Foreskin fibroblast (primary cell): ENCODE measurements at places on chromosomes 1 and 21.

DNA sequence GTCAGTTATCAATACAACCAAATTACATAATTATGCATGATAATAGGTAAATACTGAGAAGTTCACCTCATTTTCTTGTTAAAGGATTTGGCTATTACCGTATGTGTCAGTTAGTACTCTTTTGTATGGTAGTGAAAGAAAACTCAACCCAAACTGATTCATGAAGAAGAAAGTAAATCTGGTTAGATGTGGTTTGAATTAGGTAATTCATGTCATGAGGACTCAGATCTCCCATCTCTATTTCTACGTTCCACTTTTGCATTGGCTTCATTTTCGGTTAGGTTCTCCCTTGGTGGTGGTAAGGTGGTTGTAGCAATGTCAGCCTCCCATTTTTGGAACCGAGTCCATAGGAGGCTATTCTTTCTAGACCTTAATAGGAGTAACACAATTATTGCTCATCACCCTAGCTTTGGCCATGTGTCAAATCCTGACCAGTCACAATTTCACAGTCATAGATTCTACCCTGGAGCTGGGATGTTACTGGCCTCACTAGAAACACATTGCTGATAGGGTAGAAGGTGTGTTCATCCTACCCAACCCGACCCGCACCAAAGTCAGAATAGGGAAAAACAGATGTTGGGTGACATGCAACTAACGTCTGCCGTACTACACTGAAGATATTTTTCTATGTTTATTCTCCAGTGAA is 97.6 kb downstream of the OSBPL9 start:
- no peak for DNase-seq

DNA sequence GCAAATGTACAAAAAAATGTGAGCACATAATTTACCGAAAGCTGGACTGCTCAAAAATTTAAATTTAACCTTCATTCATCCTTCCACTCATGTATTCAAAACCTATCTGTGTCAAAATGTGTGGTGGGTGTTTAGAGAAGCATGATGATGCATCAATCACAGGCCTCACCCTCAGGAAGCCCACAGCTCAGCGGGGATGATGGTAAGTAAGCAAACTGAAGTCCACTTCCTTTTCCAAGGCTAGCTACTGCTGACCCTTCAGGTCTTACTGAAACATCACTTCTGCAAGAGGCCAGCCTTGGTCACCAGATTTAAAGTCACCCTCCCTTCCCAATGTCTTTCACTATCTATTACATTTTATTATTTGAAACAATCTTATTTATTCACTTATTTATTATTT is 254.5 kb downstream of the DNM3 start:
- no peak for DNase-seq

- no peak for DNase-seq
These were observed 31.1 kb downstream of the KLHDC7A start for GRCh38 chr1:18511874-18512150.

- DNase-seq: no peak
These were observed 432.2 kb downstream of the PCP4 start for GRCh38 chr21:40299451-40299850.

- no peak for DNase-seq
These were observed 68.9 kb downstream of the SNRPE start for GRCh38 chr1:203930342-203930741.

- DNase-seq: no peak
These were observed 75.4 kb upstream of the TTC34 start for GRCh38 chr1:2876846-2877245.

GRCh38 chr1:7120863-7121621 is 335.8 kb downstream of the CAMTA1 start:
- no peak for DNase-seq

DNA sequence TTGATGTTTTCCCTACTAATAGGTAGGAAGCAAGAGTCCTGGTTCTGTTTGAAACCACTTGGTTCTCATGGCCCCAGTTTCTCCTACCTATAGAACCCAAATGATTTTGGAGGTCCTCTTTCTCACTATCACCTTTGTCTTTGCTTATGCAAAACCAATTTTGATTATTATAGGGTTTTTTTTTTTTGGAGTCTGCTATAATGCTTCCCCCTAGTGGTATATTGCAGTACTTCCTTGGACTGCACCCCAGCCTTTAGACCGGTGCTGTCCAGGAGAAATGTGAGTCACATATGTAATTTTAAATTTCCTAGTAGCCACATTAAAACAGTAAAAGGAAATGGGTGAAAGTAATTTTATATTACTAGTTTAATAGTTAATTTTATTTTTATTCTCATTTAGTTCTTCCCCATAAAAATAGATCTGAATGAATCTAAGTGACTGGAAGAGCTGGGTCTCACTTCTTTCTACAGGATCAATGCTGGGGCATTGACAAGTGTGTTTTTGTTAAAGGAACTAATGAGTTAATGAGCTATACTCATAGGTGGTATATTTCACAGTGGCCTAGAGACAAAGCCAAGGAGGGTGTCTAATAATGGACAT is 10.6 kb downstream of the FCMR start:
- peak; percentile 59 for DNase-seq

DNA sequence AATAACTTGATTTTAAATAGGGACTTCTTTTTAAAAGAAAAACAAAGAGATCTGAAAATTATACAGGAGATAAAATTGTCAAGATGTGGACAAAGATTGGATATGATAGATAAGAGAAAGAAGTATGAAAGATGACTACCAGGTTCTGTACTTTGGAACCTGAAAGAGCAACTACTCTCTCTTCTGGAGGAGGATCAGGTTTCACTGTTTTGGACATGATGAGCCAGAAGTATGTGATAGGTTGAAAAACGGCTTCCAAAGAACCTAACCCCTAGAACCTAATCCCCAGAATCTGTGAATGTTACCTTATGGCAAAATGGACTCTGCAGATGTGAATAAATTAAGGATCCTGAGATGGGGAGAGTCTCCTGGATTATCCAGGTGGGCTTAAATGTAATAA is 26.2 kb downstream of the RSBN1 start:
- DNase-seq: no peak

DNA sequence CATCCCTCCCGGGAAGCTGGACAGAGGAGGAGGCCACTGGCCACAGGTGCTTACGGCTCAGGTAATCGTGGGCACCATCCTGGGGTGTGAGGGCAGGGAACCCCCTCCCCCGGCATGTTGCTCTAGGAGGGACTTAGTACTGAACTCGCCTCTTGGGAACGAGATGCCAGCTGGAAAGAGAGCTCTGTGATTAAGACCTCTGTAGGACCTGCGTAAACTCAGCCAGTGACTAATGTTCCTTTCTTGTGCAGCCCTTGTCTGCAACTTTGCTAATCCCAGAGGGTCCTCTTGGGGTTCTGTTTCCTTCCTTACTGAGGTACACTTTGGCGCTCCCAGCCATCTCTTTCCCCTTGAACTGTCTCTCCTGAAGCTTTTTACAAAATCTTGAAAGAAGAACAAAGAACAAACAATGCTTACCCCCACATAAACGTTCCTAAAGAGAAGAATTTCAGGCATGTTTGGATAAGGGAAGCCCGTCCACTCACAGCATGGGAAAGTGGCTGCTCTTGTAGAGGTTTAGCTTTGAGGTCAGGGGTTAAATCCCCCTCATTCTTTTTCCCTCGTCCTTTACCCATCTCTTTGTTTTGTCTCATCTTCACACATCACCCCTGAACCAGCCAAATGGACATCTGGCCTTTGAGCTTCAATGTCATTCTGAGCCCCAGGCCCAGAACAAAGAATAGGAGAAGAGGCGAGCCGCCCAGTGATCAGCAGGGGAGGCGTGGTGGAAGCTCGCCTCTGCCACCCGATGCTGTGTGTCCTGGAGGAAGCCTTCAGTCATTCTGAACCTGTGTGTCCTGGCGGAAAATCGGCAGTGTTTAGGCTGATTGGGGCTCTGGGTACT is 37.4 kb downstream of the CITED4 start:
- DNase-seq: peak; percentile 9

GRCh38 chr1:68454534-68454933 is 4.8 kb upstream of the RPE65 start:
- no peak for DNase-seq

DNA sequence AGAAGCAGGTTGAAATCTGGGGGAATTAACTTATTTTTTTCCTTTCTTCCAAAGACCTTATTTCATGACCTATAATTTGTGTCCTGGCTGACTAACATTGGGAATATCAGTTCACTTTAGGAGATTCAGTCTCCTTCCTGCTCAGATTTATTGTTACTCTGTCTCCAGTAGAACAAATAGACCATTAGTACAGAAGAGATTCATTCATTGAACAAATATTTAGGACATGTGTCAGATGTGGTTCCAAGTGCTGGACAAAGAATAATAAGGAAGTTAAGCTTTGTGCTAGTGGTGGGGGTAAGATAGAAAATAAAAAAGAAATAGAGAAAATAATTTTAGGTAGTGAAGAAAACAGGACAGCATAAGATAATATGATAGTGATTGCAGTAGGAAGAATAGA is 20.3 kb downstream of the ZMYM4 start:
- peak; percentile 67 for DNase-seq

- no peak for DNase-seq
These were observed 42.0 kb downstream of the VPS26C start for GRCh38 chr21:37224861-37225839.

- DNase-seq: no peak
These were observed 342 bp downstream of the DDOST start for GRCh38 chr1:20660847-20661206.

DNA sequence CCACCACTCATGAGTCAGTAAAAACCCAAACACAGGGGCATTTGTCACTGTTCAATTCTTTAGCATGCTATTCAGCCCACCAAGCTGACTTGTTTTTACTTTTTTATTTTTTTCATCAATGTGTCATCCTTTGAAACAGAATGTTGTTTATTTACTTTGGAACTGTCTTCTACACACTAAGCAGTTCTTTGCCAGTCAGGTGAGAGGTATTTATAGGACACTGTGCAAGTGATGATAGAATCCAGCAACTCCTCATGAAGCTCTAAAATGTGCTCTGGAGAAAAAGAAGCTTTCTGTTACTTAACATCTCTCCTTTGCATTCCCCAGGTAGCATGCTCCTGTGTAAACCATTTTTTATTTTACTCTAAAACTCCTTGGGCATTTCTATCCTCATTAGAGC is 582.0 kb upstream of the TMPRSS15 start:
- no peak for DNase-seq

GRCh38 chr1:226111098-226111882 is 48.8 kb downstream of the H3-3A start:
- no peak for DNase-seq

DNA sequence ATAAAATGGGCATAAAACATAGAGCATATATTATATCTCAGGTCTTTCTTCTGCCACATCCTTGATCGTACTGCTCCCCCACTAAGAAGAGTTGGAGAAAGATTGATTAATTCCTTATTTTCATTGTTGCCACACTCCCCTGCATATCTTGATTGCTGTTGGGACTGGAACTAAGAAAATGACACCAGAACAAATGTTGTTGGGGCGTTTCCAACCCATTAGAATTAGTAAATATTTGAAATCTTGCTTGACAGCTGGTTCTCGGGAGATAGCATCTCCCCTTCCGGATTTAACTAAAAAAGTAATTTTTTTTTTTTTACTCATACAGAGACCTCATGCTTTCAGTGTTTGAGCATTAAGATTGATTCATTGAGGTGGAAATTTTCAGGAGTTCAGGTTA is 493.0 kb upstream of the PLXNA2 start:
- DNase-seq: no peak

DNA sequence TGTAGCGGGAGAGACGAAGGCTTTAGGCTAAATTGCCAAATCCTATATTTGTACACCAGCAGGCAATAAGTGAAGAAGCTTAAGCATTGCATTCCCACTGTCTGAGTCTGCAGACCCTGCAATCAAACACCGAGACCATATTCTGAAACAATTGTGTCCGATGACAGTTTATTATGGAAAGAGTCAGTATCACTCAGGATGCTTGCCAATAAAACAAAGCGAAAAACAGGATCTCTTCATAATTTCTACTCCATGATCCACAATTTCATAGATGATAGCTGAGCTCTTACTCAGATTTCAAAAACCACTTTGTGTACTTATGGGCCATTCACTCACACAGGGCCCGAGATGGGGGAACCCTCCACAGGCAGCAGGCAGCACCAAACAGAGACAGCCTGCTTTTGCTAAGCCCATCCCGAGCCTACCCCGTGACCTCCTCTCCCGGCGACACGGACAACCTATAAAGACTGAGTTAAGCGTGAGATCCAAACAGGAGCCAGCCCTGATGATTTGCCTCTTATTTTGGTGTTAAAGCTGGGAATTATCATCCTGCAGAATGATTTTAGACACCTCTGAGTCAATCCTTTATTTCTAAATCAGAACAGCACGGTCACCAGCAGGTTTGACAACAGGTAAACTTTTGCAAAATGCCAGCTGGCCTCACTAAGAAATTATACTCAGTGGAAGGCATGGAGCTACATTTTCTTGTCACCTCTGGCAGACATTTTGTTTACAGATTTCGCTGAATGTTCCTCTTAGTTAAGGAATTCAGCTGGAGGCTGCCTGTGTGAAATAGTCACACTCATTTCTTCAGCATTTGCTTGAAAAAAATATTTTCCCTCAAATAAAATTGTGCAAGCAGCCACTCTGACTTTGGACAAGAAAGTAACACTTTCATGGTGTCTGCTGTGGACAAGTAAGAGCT is 212.4 kb downstream of the GPATCH2 start:
- no peak for DNase-seq

DNA sequence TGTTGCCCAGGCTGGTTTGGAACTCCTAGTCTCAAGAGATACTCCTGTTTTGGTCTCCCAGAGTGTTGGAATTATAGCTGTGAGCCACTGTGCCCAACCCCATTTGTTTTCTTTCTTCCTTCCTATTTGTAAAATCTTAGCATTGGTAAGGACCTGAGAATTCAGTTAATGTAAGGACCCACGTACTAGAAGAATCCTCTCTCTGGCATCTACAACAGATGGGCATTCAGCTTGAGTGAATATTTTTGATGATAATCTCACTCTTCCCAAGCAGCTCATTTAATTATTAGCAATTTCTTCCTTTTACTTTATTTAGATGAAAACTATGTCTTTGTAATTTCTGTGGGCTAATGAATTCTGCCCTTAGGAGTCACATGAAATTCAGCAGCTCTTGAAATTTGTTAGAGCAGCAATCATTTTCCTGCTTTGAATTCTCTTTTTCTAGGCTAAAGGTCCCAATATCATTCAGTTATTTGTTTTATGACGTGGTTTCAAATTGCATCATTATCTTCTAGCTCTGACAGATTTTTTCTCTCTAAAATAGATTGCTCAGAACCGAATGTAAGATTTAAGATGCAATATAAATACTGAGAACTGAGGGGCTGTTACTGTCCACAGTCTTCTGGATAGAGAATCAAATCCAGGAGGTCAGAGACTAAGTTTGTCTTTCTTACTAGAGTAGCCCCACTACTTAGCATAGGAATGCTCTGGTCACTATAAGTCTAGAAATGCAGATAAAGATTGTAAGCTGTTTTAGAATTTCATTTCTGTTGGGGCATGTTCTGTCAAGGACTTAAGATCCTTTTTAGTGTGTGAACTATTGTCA is 59.4 kb downstream of the EPB41 start:
- peak; percentile 69 for DNase-seq

GRCh38 chr1:3864884-3865283 is 7.6 kb downstream of the DFFB start:
- no peak for DNase-seq

- DNase-seq: no peak
These were observed 16.9 kb downstream of the MGST3 start for GRCh38 chr1:165647970-165648369.
